ENCODE measurements at places on chromosomes 12 and 14.

DNA sequence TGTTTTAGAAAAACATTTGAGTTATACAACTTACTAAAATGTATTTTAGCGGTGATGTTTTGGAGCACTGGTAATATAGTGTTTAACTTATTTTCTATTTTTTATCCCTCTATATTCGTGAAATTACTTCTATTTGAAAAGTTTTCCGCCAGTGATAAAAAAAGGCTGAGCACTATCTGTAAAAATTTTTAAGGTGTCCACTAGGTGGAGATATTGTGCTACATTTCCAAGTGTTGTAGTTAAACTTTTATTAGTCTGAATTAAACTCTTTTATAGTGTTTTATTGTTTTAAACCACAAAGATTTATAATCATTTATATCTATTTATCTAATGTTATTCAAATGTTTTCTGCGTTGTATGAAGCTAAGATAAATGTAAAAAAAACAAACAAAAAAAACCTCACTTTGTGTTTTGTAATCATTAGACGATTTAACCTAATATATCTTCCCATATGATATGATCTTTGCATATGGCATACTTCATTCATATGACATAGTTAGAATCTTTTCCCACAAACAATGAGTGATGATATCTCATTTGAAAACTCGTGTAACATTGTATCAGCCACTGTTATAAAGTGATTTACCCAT lies 11.8 kb downstream of the ALG10B start:
- DNase-seq = peak; percentile 41
- H3K36me3 ChIP-seq = no peaks in the 10 kb centered on the region
- H3K27me3 ChIP-seq = no peaks in the 10 kb centered on the region
- no peak overlapping the region for H3K27ac ChIP-seq

GRCh38 chr14:56125772-56126636 lies 7.8 kb downstream of the PELI2 start:
- no peak overlapping the region for H3K4me3 ChIP-seq
- H3K36me3 ChIP-seq = no peaks in the 10 kb centered on the region
- H3K27me3 ChIP-seq = no peaks in the 10 kb centered on the region
- H3K4me1 ChIP-seq = peaks cover 41% of the 10 kb centered on the region
- H3K27ac ChIP-seq = no peak overlapping the region

DNA sequence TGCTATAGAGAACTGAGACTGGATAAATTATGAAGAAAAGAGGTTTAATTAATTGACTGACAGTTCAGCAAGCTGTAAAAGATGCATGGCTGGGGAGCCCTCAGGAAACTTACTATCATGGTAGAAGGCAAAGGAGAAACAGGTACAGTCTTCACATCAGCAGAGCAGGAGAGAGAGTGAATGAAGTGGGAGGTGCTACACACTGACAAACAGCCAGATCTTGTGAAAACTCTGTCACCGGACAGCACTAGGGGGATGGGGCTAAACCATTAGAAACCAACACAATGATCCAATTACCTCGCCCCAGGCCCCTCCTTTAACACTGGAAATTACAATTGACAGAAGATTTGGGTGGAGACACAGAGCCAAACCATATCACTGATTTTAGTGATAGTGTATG lies 682.4 kb downstream of the SLC16A7 start:
- no peaks in the 10 kb centered on the region for H3K4me1 ChIP-seq
- H3K36me3 ChIP-seq = no peaks in the 10 kb centered on the region
- no peaks in the 10 kb centered on the region for H3K27me3 ChIP-seq

DNA sequence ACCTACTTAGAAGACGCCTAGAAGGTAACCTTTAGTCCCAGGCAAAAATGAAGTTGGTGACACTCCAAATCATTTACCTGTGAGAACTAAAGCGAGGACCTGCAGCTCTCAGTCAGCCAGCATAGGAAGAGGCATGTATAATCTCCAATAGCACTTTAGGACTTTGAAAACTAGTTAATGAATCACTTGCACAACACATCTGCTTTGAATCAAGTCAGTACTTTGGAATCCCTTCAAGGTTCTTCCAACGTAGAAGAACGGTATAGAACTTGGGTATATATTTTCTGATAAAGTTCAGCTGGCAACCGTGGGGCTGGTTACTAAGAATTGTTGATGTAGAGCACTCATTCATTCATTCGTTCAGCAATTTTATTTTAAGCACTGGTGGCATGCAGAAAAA lies 251.9 kb downstream of the TMEM132D start:
- H3K27ac ChIP-seq = no peak overlapping the region
- no peaks in the 10 kb centered on the region for H3K4me1 ChIP-seq
- no peak overlapping the region for H3K4me3 ChIP-seq
- no peaks in the 10 kb centered on the region for H3K36me3 ChIP-seq

DNA sequence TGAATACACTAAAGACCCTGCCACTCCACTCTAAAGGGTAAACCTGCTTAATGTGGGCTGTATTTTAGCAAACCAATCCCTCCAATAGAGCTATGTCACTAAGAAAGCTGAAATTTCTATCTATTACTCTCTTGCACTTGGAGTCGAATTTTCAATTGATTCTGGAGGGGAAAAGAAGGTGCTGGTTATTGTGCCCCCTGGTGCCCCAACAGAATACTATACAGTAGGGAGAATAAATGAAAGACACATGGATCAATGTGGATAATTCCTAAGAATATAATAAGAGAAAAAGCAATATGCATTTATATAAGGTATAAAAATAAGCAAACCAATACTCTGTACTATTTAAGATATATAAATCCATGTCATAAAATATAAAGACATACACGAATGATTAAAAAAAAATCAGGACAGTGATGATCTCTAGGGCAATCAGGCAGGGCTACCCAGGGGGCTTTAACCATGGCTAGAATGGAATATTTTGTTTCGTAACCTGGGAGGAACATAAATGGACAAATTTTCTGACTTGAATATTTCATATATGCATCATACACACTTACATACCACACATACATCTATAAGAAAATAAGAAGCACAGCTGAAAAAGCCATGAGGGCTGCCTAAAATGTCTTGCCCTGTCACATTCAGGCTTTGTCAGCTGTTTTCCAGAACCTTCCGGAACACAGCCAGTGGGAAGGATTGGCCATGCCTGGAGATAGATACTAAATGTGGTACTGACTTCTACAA lies 54.4 kb downstream of the EFCAB11 start:
- no peak overlapping the region for H3K27ac ChIP-seq
- no peaks in the 10 kb centered on the region for H3K27me3 ChIP-seq
- DNase-seq = no peak
- no peak overlapping the region for H3K4me3 ChIP-seq
- no peaks in the 10 kb centered on the region for H3K36me3 ChIP-seq
- no peaks in the 10 kb centered on the region for H3K4me1 ChIP-seq

DNA sequence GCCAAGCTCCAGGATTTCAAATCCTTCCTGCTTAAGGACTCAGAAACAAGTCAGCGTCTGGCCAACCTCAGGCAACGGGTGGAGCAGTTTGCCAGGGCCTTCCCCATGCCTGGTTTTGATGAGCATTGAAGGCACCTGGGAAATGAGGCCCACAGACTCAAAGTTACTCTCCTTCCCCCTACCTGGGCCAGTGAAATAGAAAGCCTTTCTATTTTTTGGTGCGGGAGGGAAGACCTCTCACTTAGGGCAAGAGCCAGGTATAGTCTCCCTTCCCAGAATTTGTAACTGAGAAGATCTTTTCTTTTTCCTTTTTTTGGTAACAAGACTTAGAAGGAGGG lies 4.7 kb downstream of the SHMT2 start:
- H3K36me3 ChIP-seq = peaks cover 44% of the 10 kb centered on the region
- H3K27me3 ChIP-seq = peaks cover 50% of the 10 kb centered on the region
- DNase-seq = no peak
- H3K4me1 ChIP-seq = peaks cover 52% of the 10 kb centered on the region
- peak overlapping the region; percentile 57 for H3K27ac ChIP-seq

- no peak overlapping the region for H3K4me3 ChIP-seq
- no peak for DNase-seq
- no peaks in the 10 kb centered on the region for H3K27me3 ChIP-seq
- H3K36me3 ChIP-seq = no peaks in the 10 kb centered on the region
Measured at GRCh38 chr14:80615831-80616230, 325.7 kb downstream of the CEP128 start.

DNA sequence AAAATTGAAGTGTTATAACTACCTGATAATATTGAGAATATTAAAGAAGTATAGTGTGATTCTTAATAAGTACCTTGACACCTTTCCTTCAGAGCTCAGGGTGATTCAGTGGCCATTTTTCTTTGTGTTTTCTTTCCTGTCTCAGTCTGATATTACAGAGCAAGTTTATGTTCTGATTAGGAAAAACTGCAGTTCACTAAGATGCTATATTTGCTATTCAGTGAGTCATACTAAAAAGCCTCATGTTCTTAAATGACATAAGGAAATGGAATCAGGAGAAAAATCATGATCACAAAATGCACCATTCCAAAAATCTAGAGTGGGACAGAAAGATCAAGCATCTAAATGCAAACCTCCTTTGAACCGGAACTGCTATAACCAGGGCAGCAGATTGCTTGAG lies 390.6 kb upstream of the ATP2B1 start:
- peaks cover 3% of the 10 kb centered on the region for H3K4me1 ChIP-seq
- no peak overlapping the region for H3K27ac ChIP-seq
- no peaks in the 10 kb centered on the region for H3K36me3 ChIP-seq
- DNase-seq = no peak
- H3K4me3 ChIP-seq = no peak overlapping the region
- no peaks in the 10 kb centered on the region for H3K27me3 ChIP-seq
